ENCODE measurements at places on chromosomes 5 and 9.

GRCh38 chr9:129110740-129111527, at the start of the genes CRAT and PTPA:
Gene CRAT (minus strand): TSS chr9:129110793. CDS start chr9:129110509, 284 bp downstream.
Gene PTPA (plus strand): TSS chr9:129111415. CDS start chr9:129111601, 186 bp downstream.
- DNase-seq: peak; percentile 100

DNA sequence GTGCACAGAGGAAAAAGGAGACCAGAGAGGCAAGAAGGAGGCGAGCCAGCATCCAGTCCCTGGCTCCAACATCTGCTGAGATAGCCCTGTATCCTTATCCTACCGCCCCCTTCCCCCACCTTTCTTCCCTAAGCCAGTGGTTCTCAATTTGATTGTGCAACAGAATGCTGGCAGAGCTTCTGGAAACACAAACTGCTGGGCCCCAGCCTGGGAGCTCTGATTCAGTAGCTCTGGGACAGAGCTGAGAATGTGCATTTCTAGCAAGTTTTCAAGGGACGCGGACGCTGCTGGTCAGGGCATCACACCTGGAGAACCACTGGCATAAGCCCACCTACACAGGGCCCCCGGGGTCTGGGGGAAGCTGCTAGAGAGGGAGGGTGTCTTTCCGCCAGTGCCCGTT, 21.1 kb downstream of the AK8 start:
- DNase-seq: no peak

- DNase-seq: no peak
Observed at GRCh38 chr5:78779262-78779661, 130.7 kb upstream of the LHFPL2 start.

GRCh38 chr9:14080959-14081542, 232.9 kb downstream of the NFIB start:
- no peak for DNase-seq

- DNase-seq: no peak
Observed at GRCh38 chr9:98442114-98442513, 186.7 kb upstream of the TBC1D2 start.

DNA sequence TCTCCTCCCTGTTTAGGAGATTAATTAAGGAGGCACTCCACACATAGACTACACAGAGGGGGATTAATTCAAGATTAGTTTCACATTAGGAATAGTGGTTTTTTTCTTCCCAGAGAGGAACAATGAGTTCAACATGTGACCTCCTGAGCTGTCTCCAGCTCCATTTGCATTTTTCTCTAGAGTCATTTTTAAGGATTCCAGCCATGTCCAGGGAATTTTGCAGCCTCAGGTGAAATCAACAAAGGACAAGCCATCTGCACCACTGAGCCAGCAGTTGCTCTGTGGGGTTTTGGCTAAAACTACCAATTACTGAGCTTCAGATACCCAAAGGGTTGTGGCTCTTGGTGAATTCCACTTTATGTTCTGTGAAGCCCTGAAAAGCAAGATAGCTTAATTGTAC, 258.5 kb upstream of the PPP1R2B start:
- DNase-seq: no peak

DNA sequence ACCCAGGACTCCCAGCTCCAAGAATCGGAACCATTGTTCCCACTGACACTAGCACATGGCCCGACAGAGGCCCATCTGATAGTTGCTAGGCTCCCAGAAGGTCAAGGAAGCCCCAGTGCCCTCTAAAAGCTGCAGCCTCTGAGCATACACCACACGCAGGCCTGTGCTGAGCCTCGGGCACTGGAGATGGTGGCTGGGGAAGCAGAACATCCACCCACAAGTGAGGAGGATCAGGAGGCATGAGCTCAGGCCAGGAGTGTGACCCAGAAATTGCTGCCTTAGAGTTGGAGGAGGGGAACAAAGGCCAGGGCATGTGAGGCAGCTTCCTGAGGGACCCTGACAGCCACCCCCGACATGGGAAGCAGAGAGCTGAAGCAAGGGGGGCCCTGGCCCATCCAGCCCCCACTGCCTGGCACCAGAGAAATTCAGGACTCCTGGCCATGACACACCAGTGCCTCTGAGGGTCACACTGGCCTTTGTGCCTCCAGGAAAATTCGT, 21.4 kb downstream of the IPPK start:
- DNase-seq: no peak

Measured in GM18507 (cell line).